SHP77 (cell line): ENCODE measurements at places on chromosomes 6 and 20.

DNA sequence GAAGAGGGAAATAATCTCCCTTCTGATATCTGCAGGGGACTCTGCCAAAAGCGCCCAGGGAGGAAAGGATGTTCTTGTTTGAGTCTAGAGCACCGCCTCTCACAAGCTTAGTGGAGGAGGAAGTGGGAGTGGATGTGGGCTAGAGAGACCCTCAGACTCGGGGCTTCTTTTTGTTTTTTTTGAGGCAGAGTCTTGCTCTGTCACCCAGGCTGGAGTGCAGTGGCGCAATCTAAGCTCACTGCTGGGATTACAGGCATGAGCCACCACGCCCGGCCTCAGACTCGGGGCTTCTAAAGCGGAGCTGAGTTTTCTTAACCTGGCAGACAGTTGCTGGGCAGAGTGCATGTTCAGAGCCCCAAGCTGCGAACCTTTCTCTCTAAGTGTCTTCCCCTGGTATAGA is 310.8 kb downstream of the BMP7 start:
- DNase-seq, result no peak

- DNase-seq, result no peak
These were observed 33.8 kb upstream of the AKAP12 start for GRCh38 chr6:151205721-151206600.

- DNase-seq, result no peak
These were observed 10.0 kb upstream of the CST7 start for GRCh38 chr20:24939036-24939435.

- DNase-seq, result peak; percentile 87
These were observed 532.0 kb downstream of the BCKDHB start for GRCh38 chr6:80638213-80639055.

DNA sequence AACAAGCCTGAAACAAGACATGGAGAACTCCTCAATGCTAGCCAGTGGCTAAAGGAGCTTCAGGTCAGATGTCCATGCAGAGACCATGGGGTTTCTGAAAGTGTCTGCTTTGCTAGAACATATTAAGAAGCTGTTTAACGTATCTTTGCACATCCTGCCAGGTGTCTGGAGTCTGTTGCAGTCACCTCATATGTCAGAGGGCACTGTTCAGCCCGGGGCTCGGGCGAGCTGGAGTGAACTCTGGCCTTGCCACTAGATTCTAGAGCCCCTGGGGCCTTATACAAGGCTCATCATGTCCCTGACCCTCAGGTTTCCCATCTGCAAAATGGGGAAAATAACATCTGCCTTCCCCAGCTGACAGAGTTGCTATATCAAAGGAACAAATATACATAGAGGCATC is 59.0 kb downstream of the PRDM1 start:
- no peak for DNase-seq

DNA sequence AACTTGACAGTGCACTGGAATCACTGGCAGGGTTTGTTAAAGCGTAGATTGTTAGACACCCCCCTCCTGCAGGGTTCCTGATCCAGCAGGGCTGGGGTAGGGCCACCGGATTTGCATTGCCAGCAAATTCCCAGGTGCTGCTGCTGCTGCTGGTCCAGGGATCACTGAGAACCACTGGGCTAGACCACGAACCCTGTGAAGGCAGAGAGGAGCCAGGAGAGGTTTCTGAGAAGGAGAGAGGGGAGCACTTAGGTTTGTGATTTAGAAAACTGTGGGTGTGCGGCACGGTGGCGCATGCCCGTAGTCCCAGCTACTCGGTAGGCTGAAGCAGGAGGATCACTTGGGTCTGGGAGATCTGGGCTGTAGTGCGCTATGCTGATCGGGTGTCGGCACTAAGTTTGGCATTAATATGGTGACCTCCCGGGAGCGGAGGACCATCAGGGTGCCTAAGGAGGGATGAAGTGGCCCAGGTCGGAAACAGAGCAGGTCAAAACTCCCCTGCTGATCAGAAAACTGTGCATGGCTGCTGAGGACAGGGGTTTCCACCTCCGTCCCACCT is 53.6 kb upstream of the FAM83D start:
- no peak for DNase-seq

DNA sequence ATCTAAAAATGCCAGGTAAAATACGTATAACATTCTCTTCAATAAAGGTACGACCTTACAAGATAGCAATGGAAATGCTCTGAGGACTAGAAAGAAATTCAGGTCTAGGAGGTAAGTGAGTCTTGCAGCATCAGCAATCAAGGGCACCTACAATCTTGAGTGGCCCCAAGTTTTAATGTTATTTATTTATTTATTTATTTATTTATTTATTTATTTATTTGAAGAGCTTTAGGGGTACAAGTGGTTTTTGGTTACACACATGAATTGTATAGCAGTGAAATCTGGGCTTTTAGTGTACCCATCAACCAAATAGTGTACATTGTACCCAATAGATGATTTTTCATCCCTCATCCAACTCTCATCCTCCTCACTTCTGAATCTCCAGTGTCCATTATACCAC is 574.0 kb upstream of the POU3F2 start:
- no peak for DNase-seq

DNA sequence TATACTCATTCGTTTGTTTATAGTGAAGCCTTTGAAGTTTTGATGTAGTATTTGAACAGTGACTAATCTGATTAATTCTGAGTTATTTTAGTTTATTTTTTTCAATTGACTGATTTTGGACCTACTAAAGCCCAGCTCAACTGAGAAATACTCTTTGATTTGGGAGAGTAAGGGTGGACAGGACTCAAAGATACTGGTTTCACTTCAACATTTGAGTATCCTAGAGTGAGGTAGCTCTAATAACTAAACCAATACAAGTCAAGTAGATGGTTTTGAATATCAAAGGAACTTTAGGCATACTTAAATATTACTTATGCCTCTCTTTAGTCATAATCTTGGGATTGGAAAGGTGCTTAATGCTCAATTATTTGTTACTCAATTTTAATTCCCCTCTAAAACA is 65.6 kb downstream of the ZNF292 start:
- no peak for DNase-seq

DNA sequence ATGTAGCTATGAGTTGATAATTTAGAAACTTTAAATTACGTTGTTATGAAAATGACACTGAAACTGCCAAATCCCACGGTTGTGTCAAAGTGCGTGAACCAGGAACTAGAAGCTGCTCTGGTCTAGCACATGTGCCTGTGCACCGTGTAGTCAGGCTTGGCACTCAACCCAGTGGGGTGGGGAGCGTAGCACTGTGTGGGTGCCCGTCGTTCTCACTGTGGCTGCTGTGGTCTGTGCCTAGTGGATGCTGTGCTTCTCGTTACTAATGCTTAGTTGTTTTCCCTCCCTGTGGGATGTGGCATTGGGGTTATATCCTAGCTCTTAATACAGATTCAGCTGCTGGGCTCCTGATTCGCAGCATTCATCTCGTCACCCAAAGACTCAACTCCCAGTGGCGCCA is 46.2 kb upstream of the ADIG start:
- DNase-seq, result no peak

- no peak for DNase-seq
These were observed 11.5 kb upstream of the DACT2 start for GRCh38 chr6:168331058-168331457.

GRCh38 chr6:40545954-40546353 is 41.2 kb downstream of the LRFN2 start:
- no peak for DNase-seq

- no peak for DNase-seq
These were observed 147.4 kb downstream of the ALDH8A1 start for GRCh38 chr6:134802426-134803058.

GRCh38 chr6:11198663-11199603 is 33.5 kb downstream of the NEDD9 start:
- DNase-seq, result no peak

- DNase-seq, result no peak
These were observed 546.1 kb upstream of the MAN1A1 start for GRCh38 chr6:119895626-119896025.

DNA sequence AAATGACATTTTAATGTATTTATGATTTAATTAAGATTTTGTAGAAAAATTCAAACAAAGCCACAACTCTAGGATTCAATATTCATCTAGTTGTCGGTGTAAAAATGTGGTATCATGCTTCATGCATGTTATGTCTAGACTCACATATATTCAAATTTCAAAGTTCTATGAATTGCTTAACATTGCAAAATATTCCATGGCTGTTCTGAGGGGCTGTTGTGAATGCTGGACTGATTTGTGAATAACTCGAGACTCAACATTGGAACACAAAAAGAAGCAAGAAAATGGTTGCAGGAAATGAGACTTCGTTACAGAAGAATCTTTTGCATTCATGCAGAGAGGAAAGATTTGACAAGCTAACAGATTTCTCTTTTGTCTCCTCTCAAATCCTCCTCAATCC is 705.9 kb downstream of the DHX35 start:
- DNase-seq, result no peak

- no peak for DNase-seq
These were observed 21.7 kb downstream of the NR2E1 start for GRCh38 chr6:108187519-108187918.

DNA sequence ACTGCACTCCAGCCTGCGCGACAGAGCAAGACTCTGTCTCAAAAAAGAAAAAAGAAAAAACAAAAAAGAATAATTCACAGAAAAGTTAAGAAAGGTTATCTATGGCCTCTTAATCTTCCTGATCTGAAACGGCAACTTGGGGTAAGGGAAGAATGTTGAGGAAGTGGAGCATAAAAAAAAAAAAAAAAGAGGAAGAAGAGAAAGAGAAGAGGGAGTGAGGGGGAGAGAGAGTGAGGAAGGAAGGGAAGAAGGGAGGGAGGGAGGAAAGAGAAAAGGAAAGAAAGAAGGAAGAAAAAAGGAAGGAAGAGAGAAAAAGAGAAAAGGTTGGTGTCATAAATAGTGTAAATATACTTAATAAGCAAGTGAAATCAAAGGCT is 68.9 kb upstream of the NCOA3 start:
- DNase-seq, result no peak

GRCh38 chr20:4925842-4926530 is 75.3 kb downstream of the SLC23A2 start:
- DNase-seq, result no peak

- no peak for DNase-seq
These were observed 21.9 kb upstream of the RAB22A start for GRCh38 chr20:58287638-58288037.

DNA sequence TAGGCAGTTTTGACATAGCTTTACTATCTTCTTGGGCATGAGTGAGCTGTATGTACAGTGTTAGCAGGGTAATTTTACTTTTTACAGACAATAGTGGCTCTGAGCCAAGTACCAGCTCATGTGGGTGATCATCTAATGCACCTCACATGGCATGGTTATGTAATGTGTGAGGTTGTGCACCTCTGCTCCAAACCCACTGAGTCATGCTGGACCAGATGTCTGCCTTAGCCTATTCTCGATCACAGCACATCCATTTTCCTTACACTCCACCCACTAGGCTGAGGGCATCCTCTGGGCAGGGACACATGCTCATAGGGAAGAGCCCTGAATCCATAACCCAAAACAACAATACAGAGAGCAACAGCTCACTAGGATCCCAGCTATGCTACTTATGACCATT is 71.6 kb upstream of the FBXL4 start:
- DNase-seq, result no peak

DNA sequence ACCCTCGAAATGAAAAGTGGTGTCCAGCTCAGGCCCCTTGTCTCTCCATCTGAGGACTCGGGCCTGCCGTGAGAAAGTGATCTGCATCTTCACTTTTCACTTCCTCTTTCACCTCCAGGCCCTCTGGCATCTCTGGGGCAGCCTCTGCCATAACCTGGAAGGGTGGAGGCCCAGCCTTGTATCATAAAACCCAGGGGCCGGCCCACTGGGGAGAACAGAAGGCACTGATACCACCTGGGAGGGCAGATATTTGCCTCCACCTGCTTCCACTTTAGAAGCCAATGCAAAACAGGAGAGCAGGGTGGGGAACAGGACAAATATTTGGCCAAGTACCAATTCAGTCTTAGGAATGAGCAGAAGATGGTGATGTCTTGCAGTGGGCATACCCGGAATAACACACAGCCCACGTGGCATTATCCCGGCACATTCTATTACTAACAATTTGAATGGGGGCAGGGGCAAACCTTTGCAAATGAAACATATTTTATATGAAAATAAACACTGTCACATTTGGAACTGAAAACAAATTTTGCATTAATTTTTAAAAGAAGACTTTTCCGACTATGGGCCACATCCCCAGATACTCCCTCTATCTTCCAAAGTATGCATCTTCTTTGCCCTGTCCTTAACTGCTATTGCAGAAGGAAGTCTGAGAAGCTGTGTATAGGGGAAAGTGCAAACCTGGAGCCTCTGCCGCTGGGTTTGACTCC is 69.2 kb upstream of the TBC1D7 start:
- DNase-seq, result peak; percentile 15

DNA sequence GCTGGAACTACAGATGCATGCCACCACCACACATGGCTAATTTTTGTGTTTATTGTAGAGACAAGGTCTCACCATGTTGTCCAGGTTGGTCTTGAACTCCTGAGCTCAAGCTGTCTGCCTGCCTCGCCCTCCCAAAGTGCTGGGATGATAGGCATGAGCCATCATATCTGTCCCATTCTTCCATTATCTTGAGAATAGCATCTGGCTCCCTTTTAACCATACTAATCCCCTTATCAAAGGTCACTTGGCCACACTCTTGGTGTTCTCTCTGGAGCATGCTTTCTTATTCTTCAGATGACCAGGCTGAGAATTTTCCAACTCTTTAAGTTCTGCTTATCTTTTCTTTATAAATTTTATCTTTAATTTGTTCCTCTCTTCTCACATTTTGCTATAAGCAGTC is 15.9 kb upstream of the TRERF1 start:
- DNase-seq, result no peak

- no peak for DNase-seq
These were observed 9.6 kb upstream of the APCDD1L start for GRCh38 chr20:58524814-58525213.

GRCh38 chr20:54119744-54120143 is 49.4 kb upstream of the BCAS1 start:
- DNase-seq, result no peak

GRCh38 chr20:38095017-38095686 is 61.6 kb downstream of the RPRD1B start:
- no peak for DNase-seq

DNA sequence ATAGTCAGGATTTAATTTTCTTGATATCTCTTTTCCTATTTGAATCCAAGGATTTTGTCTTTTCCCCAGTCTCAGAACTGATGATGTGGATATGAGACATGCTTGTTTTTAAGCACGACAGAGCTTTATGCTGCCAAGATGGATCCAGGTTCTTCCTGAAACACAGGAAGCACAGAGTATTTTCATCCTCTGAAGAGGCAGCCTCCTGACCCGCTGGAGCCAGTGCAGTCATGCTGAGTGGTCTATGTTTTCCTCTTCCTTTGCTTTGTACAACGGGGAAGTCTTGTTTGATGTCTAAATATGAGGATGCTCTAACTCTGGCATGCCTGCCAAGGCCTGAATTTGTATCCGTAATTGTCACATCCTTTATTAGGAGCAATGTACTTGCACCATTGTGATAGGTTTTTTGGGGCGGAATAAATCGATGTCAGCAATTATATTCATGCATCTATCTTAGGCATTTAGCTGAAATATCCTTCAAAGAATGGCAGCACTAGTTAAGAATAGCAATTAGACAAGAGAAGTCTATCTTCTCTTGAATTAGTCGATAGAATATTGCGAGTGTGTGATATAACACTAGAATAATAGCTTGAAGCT is 407.1 kb upstream of the JAG1 start:
- DNase-seq, result no peak
